ENCODE measurements at places on chromosomes 1 and 21. TPM values are rescaled to one million over a fixed set of nuclear protein-coding genes. Genes with fewer than 3 reads are reported as not detected.

DNA sequence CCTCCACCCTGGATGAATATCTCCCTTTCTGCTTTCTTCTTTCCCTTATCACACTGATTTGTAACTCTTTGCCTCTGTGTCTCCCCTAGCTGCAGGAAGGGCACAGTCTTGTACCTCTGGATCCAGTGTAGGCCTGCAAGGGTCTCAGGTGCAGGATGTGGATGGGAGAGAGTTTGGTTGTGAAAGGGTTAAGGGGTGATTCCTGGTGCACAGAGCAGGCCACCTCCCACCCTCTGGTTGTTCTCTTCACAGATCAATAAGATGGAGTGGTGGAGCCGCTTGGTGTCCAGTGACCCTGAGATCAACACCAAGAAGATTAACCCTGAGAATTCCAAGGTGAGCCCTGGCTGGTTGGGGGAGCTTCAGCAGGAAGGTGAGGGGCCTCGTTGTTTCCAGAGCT is 15.1 kb downstream of the KDF1 start:
- no peak for DNase-seq

- no peak for DNase-seq
Measured at GRCh38 chr1:154219541-154219940, 1.2 kb upstream of the UBAP2L start.

DNA sequence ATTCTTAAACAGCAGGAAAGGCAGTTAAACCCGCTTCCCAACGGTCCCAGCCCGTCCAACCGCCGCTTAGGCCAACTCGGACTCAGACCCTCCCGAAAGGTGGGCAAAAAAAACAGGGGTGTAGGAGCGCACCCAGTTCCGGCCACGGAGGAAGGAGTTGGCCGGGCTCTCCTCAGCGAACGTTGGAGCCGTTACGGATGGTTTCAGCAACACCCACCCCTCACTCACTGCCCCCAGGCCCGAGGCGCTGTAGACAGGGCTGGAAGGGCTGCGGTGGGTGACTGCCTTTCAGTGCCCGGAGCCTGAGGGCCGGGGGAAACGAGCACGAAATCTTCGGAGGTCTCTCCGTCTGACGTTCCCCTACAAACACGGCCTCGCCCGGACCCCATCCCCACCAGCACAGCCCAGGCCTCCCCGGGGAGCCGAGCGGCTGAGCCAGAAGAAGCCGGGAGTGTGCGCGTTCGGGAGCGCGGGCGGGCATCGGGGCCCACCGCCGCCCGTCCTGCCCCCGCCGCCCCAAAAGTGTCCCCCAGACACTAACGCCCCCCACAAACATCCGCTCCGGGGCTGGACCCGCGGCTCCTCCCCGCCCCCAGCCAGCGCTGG is 1.3 kb downstream of the KDM5B start:
- DNase-seq, result peak; percentile 42

GRCh38 chr1:223479718-223480425 is 86.7 kb downstream of the CCDC185 start:
- DNase-seq, result no peak

- no peak for DNase-seq
Measured at GRCh38 chr1:9152535-9152934, 23.6 kb upstream of the GPR157 start.

DNA sequence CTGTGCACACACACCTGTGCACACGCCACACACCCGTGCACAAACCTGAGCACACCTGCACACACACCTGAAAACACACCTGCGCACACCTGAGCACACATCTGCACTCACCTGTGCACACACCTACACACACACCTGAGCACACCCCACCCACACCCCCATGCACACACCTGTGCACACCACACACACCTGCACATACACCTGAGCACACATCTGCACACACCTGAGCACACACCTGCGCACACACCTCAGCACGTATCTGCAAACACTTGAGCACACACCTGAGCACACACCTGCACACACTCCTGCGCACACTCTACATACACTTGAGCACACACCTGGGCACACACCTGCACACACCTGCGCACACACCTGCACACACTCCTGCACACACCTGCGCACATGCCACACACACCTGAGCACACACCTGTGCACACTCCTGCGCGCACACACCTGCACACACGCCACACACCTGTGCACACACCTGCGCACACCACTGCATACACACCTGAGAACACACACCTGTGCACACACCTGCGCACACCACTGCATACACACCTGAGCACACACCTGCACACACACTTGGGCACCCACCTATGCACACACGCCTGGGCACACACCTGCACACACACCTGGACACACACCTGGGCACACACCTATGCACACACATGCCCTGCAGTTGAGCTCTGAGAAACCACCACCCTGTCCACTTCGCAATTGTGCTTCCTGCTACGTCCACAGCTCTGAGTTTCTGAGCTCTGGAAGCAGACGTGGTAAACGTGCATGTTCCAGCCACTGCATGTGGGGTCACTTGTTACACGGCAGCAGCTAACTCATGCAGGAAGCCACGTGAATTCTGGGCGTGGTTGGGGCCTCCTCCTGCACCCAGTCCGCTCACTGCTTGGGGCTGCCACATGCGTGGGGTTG is 8.0 kb upstream of the C1orf159 start:
- DNase-seq, result no peak

- no peak for DNase-seq
Measured at GRCh38 chr1:116972674-116973030, 28.9 kb upstream of the CD101 start.

- no peak for DNase-seq
Measured at GRCh38 chr1:224159541-224159940, 23.5 kb upstream of the DEGS1 start.

DNA sequence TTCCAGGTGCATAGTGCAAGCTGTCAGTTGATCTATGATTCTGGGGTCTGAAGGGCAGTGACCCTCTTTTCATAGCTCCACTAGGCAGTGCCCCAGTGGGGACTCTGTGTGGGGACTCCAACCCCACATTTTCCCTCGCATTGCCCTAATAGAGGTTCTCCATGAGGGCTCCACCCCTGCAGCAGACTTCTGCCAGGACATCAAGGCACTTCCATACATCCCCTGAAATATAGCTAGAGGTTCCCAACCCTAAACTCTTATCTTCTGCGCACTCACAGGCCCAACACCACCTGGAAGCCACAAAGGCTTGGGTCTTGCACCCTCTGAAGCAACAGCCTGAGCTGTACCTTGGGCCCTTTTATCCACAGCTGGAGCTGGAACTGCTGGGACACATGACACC is 65.7 kb upstream of the PKN2 start:
- DNase-seq, result no peak

- DNase-seq, result no peak
Measured at GRCh38 chr1:174720618-174721017, 272.9 kb downstream of the GPR52 start.

- no peak for DNase-seq
Measured at GRCh38 chr1:60502506-60502905, 428.9 kb upstream of the C1orf87 start.

- no peak for DNase-seq
Measured at GRCh38 chr1:192475970-192476369, 99.6 kb upstream of the RGS1 start.

DNA sequence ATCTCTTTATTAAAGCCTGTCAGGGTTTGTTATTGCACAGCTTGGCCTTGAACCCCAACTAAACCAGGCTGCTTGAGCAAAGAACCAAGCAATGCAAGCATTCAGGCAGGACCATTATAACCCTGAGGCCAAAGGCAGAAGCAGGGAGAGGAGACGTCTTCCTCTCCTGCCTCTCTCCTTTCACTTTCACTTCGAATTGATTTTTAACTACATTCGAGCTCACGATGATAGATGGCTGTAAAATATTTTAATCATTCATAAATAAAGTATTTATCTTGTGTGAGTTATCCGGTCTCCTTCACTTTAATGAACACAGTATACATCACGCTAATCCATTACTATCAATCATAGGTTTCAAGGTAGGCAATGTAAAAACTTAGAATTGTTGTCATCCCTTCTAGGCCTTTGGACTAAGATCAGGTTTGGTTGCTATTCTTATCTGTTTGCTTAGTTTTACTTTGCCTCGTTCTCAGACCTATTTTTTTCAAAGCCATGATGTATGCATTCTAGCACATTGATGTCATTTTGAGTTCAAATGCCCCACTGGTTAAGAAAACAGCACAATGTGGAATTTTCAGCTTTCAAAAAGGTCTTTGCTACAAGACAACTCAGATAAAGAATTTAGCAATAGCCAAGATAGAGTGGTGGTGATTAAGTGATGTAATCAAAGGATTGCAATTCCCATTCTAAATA is 480.2 kb upstream of the RUNX1 start:
- DNase-seq, result peak; percentile 39

GRCh38 chr21:45283035-45283610 is 4.6 kb downstream of the POFUT2 start:
- DNase-seq, result no peak

DNA sequence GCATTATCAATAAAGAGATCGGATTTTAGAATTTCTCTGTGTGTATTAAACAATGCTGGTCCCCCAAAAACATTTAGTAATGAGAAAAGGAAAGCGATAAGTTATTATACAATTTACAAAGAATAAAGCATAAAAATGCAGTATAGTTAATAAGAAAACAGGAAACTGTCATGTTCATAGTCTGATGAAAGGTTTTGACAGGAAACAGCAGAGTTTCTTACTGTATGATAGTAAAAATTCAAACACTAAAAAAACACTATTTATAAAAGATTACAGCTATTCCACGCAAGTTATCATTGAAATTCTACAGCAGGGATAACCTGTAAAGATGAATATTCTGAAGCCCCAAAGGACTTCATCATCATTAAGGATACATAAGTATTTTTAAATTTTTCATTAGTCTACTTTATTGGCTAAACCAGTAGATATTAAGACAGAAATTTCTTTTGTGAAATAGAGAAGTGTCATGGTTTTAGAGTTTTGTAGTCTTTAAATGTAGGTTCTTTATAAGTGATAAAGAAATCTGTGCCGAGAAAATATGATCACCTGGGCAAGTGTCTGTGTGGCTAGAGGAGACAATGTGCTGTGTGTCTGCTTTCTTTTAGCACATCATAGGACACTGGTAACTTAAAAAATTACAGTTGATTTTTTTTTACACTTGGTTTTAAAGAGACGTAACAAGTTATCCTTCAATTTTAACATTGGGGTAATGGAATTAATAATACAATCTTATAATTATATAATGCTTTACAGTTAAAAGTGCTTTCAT is 49.7 kb upstream of the GFI1 start:
- DNase-seq, result no peak

- DNase-seq, result peak; percentile 52
Measured at GRCh38 chr1:3597599-3597964, 13.7 kb downstream of the MEGF6 start.

DNA sequence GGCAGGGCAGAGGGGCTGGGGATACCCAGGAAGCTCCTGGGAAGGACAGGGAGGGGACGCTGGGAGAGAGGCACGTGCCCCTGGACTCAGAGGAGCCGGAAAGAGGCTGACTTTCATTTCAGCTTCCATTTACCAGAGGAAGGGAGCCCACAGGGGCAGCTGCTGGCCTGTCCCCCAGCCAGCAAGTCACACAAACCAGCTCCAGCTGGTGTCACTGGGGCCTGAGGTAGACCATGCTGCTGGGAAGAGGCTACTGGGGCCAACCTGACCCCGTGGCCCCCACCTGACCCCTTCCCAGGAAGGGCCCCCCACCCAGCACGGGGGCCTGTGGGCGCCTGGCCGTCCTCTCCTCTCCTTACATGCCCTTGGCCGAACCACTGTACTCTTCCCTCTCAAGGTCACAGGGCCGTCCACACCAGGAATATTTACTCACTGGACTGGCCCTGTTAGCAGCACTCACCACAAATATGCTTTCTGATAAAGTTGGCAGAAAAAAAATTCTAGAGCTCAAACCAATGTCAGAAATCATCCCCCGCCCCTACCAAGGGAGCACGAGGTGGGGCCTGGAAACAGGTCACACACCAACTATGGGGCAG is 110.5 kb downstream of the CASZ1 start:
- no peak for DNase-seq

DNA sequence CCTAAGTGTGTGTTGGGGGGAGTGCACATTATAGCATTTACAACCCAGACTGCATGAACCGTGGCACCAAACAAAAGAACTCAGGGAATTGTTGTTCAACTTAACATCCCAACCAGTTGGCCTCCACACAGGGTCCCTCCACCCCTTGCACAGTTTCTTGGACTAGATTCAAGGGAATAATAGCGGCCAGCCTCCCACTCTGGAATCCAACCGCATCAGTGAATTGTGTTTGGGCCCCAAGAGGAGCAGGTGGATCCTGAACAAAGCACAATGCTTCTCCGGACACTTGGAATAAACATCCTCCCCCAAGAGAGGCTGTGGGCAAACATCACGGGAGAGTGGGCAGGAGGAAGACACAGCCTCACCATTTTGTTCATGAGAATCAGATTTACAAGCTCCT is 18.2 kb downstream of the CD34 start:
- DNase-seq, result no peak

DNA sequence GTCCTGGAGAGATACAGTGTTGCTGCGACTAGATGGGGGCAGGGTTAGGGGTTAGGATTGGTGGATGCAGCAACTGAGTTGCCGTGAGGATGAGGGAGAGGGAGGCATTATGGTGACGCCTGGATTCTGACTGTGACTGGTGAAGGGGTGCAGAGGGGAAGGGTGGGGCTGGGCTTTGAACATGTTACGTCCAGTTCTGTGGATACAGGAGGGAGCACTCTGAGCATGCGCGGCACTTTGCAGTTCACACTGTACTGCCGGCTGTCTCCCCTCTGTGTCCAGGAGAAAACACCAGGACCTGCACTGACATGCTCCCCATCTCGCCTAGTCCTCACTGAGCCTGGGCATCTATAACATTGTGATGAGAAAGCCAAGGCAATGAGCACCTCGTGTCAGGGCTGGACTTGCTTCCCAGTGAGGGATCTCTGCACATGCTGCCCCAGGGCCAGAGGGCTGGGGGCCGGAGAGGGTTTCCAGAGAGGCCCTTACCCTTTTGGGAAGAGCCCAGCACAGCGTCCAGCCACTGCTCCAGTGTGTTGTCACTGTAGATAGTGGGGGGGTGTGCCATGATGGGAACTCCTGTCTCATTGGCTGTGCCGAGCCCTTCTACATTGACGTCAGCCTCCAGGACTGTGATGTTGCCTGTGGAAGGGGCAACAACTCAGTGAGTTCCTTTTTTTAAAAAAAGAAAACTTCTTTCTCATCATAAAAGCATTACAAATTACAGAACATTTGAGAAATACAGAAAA is 7.6 kb downstream of the FAM151A start:
- no peak for DNase-seq

DNA sequence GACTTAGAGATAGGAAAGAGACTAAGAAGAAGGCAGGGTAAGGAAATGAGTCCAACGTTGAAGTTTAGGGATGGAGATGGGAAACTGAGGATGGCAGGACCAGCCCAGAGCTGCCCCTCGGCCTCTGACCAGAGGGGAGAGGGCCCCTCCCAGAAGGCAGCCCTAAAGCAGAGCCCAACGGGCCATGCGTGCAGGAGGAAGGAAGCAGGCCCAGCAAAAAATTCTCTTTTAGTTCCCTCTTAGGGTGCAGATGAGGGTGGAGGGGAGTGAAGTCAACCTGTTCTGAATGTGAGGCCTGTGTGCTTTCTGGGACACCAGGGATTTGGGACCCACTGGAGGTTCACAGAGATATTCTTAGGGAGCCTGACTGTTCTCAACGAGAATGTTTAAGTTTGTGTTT is 225.4 kb downstream of the RHOU start:
- DNase-seq, result no peak

The HAO2 gene
- total RNA-seq, result not detected

The NHLH1 gene
- total RNA-seq, result 0.47 TPM

The CFHR1 gene
- total RNA-seq, result not detected

The PLPP3 gene
- total RNA-seq, result not detected

The S100A7A gene
- not detected for total RNA-seq

The RAB3B gene
- total RNA-seq, result 0.08 TPM

The BSND gene
- total RNA-seq, result 0.05 TPM

The DMBX1 gene
- 0.08 TPM for total RNA-seq

The ZFP69B gene
- 3.8 TPM for total RNA-seq

The RNF186 gene
- total RNA-seq, result not detected

Data from activated CD8-positive, alpha-beta T cell treated with anti-CD3 and anti-CD28 coated beads, Interleukin-2, amount 10 ng/mL, durations not matched to agents 7 days and 5 days (primary cell).